Testis (tissue), 5 donors: ENCODE measurements at places on chromosomes 16 and 17. TPM values are rescaled to one million over a fixed set of nuclear protein-coding genes. Genes with fewer than 3 reads are reported as not detected.

DNA sequence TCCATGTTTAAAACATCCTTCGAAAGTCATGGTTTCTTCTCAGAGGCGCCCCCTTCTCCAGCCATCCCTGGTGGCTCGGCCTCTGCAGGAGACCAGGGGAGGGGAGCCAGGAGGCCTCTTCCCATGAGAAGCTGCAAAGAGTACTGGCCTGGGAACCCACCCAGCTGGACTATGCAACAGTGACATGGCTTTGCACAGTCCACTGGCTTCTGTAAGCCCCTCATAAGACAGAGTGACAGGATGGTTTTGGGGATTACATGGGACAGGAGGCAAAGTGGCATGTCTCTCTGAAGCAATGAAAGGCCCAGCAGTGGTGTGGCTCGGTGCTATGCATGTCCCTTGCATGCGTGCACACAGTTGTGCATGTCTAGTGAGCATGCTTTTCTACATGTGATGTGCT lies 99.5 kb downstream of the C16orf78 start:
- H3K4me1 ChIP-seq = no peaks in the 10 kb centered on the region
- H3K36me3 ChIP-seq = no peaks in the 10 kb centered on the region
- H3K27me3 ChIP-seq = no peaks in the 10 kb centered on the region
- no peak overlapping the region for H3K4me3 ChIP-seq
- peak; percentile 6 for DNase-seq

GRCh38 chr16:65059406-65059980 lies 62.4 kb downstream of the CDH11 start:
- H3K27me3 ChIP-seq = no peaks in the 10 kb centered on the region
- no peak overlapping the region for H3K27ac ChIP-seq
- H3K4me1 ChIP-seq = no peaks in the 10 kb centered on the region

- H3K4me3 ChIP-seq = no peak overlapping the region
- no peak overlapping the region for H3K27ac ChIP-seq
- no peaks in the 10 kb centered on the region for H3K27me3 ChIP-seq
- no peaks in the 10 kb centered on the region for H3K36me3 ChIP-seq
- no peaks in the 10 kb centered on the region for H3K4me1 ChIP-seq
These were observed 37.9 kb downstream of the SNX20 start for GRCh38 chr16:50643192-50643591.

DNA sequence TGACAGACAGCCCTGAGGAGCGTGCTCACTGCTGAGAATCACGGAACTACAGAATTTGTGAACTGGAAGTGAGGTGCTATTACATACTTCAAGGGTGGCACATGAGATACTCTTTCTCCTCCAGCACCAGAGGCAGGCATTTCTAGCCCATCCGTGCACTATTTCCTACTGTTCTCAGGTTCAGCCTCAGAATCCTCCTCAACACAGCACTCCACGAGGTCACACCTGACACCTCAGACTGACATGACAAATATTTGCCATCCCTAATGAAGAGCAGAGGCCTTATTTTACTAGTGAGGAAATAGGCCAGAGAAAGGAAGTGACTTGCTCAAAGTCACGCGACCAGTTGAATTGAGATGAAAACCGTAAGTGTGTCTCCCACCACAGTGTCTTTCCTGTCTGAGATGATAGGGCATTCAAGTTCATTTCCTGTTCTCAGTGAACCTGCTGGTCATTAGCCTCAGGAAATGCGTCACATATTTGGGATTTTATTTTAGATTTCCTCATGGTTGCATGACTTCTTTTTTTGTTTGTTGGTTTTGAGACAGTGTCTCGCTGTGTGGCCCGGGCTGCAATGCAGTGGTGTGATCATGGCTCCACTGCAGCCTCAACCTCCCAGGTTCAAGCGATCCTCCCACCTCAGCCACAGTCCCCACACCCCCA lies 23.6 kb downstream of the SEZ6 start:
- H3K4me1 ChIP-seq = no peaks in the 10 kb centered on the region
- no peaks in the 10 kb centered on the region for H3K36me3 ChIP-seq
- H3K27ac ChIP-seq = no peak overlapping the region
- DNase-seq = peak; percentile 24

GRCh38 chr17:37142294-37142896 lies 193.6 kb downstream of the AATF start:
- no peaks in the 10 kb centered on the region for H3K4me1 ChIP-seq
- H3K36me3 ChIP-seq = no peaks in the 10 kb centered on the region
- no peak overlapping the region for H3K27ac ChIP-seq

DNA sequence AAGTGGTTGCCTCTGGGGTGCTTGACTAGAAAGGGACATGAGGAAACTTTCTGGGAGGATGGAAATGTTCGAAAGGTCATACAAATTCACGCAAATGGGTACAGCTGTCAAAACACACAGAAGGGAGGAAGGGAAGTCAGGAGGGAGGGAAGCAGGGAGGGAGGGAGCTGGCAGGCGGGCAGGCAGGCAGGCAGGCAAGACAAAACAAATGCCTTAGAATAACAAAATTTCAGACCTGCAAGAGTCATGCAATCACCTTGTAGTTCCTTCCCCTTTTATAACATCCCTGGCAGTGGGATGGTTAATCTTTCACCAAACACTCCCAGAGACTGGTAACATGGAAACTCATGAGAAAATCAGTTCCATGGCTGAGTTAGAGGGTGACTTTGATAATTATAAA lies 189.2 kb downstream of the STX8 start:
- H3K4me3 ChIP-seq = no peak overlapping the region
- H3K27me3 ChIP-seq = no peaks in the 10 kb centered on the region

DNA sequence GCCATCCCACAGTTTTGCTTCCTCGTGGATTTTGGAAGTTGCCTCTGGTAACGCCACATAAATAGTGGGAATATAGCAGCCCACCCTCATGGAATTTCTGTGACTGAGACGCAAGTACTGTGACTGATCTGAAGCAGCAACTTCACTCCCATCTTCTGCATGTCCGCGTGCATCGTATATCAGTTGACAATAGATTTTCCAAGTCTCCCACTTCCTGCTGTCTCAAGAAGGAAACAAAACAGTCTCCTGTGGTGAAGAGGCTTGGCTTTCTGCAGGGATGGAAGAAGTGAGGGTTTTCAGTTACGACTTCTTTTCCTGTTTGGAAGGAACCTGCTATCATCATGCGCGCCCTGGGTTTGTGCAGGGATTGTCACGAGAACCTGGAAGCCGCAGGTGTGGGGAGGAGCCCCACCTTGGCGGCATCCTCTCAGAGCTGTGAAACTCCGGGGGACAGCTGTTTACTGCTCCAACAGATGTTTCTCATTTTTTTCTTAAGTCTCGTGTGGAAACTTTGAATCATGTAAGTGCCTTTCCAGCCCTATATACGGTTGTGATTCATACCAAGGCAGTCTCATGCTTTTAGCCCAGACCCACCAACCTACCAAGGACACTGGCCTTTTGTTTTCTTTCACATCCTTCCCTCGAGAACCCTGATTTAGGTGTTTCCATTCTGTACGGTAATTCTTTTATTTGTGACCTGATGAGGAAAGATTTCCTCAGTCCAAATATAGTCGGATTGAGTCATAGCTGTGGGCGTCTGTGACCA lies 57.5 kb downstream of the WIPI1 start:
- H3K27me3 ChIP-seq = no peaks in the 10 kb centered on the region
- H3K27ac ChIP-seq = no peak overlapping the region
- peaks cover 7% of the 10 kb centered on the region for H3K4me1 ChIP-seq
- H3K36me3 ChIP-seq = no peaks in the 10 kb centered on the region
- DNase-seq = no peak

DNA sequence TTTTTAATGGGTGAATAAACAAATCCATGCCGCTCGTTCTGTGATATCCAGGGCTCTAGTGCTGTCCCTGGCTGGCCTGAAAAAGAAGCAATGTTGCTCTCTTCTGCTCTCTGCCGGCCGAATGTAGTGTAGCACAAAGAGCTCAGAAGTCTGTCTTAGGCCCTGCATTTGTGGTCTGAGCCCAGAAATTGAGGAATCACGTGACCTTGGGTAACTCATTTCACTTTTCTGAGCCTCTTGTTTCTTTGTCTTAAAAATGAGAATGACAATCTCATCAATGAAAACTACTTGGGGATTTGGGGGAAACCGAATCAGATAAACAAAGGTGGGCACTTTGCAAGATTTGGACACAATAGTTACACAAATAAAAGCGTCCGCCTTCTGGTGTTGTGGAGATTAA lies 381.6 kb upstream of the ASIC2 start:
- H3K27ac ChIP-seq = no peak overlapping the region
- no peak overlapping the region for H3K4me3 ChIP-seq
- no peaks in the 10 kb centered on the region for H3K4me1 ChIP-seq
- peak; percentile 78 for DNase-seq
- H3K36me3 ChIP-seq = no peaks in the 10 kb centered on the region
- H3K27me3 ChIP-seq = no peaks in the 10 kb centered on the region

DNA sequence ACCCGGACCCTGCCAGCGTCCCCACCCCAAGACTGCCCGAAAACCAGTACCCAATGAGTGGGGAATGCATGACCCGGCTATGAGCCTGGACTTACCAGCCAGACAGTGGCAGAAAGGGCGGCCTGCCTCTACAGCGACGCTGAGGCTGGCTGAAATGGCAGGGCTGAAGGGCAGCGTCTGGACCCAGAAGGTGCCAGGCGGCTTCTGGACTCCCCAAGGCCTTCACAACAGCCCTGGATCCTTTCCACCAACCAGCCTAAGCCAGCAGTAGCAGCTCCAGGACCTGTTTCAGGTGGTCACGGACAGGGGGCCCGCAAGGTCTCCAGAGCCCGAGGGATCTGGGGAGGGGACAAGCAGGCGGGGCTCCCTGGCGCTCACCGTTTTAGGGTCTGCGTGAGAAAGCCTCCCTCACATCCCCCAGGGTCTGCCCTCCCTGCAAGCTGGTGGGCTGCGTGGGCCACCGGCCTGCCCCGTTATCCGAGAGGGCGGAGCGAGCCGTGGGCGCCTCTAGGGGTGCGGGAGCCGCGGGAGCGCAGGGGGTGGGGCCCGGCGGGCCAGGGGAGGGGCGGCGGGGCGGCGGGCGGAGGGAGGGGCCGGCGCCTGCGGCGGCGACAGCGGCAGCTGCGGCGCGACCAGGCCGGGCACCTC lies at the start of gene RIPOR1:
Gene RIPOR1 (plus strand): TSS at position 608 of the 648 bp plus-strand sequence. CDS start 9,618 bp downstream, outside the sequence.
- peak within 1 kb of the TSS; percentile 96 for H3K4me3 ChIP-seq
- H3K36me3 ChIP-seq = no peaks in the 10 kb centered on the region
- DNase-seq = peak; percentile 63

DNA sequence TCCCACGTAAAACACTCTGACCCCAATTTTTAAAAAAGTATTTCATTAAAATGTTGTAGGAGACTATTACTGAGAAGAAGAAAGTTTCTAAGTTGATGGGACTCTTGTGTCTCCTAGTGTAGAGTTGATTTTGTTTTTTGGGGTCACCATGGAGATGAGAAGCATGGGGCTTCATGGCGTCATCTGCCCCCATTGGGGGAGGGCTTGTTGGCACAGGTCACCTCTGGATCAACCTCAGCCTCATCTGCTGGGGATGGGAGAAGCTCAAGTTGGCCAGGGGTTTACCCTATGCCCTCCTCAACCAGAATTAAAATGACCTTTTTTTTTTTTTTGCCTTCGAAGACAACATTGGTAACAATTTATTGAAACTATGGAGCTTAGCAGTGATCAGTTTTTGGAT lies 28.3 kb downstream of the MSI2 start:
- peak overlapping the region; percentile 72 for H3K27ac ChIP-seq
- H3K27me3 ChIP-seq = no peaks in the 10 kb centered on the region
- DNase-seq = no peak

GRCh38 chr17:79617740-79618382 lies 7.0 kb upstream of the RBFOX3 start:
- H3K27me3 ChIP-seq = no peaks in the 10 kb centered on the region
- H3K4me3 ChIP-seq = no peak overlapping the region
- DNase-seq = no peak
- no peaks in the 10 kb centered on the region for H3K4me1 ChIP-seq
- no peak overlapping the region for H3K27ac ChIP-seq

OMG gene
- not detected for total RNA-seq

PSMD3 gene
- 112 TPM for total RNA-seq
